EH (cell line): ENCODE measurements at places on chromosomes 7 and 10.

- DNase-seq: peak; percentile 29
Observed at GRCh38 chr7:132004529-132004928, 448.1 kb upstream of the PODXL start.

DNA sequence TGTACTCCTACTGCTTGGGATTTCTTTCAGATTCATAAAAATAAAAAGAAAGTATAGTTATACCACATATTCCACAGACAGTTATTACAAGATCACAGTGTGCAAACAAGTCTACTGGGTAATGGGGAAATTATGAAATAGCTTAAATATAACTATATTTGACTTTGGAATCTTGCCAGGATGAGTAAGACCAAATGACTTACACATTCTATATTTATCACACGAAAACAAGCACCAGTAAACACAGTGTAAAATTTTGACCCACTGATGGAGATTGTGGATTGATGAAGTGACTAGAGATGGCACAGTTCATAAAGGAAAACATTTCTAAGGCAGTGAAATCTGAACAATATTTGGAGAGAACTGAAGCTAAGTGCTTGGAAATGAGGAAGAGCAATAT, 339.7 kb downstream of the THSD7A start:
- no peak for DNase-seq

DNA sequence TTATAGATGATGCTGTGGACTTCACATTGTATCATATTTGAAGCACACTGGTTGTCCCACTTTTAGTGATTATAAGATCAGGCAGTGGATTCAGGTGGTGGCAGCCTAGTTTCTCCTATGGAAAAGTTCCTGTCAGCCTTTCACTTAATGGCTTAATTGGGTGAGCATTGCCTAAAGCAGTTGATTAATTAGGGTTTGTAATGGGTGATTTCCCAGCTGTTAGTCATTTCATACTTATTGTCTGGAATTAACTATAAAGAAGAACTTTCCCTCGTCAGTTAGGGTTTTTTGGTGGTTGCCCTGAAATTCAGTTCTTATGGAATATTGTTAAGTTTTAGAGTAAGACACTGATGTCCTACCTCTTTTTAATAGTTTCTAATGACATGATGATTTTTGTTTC, 78.8 kb downstream of the SLC25A40 start:
- DNase-seq: no peak

GRCh38 chr10:93994438-93994801, 689 bp downstream of the PLCE1 start:
- no peak for DNase-seq

- DNase-seq: peak; percentile 73
Observed at GRCh38 chr7:28155964-28156363, 24.6 kb downstream of the JAZF1 start.

DNA sequence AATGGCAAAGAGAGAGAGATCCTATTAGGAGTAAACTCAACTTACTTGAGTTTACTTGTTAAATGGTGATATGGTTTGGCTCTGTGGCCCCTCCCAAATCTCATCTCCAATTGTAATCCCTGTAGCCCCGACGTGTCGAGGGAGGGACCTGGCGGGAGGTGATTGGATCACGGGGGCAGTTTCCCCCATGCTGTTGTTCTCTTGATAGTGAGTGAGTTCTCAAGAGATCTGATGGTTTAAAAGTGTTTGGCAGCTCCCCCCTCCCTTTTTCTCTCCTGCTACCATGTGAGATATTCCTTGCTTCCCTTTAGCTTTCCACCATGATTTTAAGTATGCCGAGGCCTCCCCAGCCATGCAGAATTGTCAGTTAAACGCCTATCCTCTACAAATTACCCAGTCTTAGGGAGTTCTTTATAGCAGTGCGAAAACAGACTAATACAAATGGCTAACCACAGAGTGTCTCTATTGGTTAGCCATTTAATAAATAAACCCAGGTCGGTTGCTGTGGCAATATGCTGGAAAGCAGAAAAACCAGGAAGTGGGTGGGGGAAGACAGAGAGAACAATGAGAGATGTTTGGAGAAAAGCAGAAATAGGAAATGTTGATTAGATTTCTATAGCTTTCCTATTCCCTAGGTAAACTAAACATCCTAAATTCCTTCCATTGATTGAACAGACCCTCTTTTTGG, 3.0 kb upstream of the STMP1 start:
- no peak for DNase-seq
